Spleen (tissue), 13 donors: ENCODE measurements at places on chromosomes 5 and 9. TPM values are rescaled to one million over a fixed set of nuclear protein-coding genes. Genes with fewer than 3 reads are reported as not detected.

The EQTN gene
- not detected for total RNA-seq

The DND1 gene
- total RNA-seq = 2.8 TPM

The NINJ1 gene
- total RNA-seq = 75.0 TPM

The TMEM161B gene
- total RNA-seq = 24.5 TPM

The NUDT12 gene
- total RNA-seq = 4.5 TPM

DNA sequence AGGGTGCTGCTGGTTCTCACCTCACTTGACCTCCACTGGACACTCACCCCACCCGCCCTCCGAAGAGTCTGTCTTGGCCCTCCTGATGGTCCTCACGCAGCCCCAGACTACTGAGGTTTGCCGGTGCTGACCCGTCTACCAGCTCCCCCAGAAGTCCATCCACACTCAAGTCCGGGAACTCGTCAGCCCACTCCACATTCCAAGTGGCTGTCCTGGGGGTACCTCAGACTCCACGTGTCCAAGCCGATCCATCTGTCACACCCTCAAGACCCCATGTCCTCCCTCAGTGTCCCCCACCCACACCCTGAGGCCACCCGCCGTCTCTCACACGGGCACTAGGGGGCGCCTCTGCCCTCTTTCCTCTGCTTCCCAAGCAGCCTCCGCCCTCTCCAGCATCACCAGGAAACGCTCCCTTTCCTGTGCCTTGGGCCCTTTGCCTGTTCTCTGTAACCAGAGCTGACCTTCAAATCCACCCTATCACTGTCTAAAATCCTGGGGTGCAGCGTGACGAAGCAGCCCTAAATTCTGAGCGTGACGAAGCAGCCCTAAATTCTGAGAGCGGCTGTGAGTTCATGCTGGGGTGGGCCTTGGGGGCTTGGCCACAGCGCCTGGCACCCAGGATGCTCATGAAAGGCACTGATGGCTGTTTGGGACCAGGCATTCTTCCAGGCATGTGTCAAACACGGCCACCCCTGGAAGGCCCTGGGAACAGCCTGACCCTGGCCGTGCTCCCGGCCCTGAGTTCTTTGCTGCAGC lies 95.7 kb downstream of the KCNT1 start:
- DNase-seq = no peak

DNA sequence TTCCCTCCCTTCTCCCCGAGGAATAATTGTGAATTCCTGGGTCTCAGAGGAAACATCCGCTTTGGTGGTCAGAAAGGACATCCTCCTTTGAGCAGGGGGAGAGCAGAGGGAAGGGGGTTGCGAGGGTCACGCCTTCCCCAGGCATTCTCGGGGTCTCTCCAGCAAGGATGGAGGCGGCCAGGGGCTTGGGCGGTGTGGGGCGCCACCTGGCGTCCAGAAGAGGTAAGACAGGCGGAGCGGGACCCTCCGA lies 129.1 kb downstream of the KCNIP1 start:
- DNase-seq = peak; percentile 87

GRCh38 chr9:129442803-129443511 lies 177.9 kb downstream of the C9orf50 start:
- DNase-seq = no peak

- no peak for DNase-seq
Observed at GRCh38 chr5:76787237-76787636, 31.6 kb upstream of the F2RL1 start.

DNA sequence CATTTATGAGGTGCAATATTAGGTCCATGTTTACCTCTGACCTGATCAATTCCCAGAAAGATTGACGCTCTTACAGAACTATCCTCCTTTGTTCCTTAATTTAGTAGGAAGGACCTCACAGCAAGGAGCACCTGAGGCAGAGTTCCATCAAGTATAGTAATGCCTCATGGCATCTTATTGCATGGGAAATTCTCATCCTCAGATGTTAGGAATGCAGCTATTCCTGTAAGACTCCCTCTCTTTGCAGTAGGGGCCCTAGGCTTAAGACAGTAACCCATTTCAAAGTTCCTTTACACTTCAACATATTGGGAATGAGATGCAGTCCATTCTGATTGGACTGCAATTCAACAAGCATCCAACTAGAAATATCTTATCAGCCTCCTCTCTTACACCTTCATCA lies 69.8 kb downstream of the SLCO4C1 start:
- DNase-seq = no peak

GRCh38 chr5:103908336-103909080 lies 345.9 kb upstream of the NUDT12 start:
- no peak for DNase-seq

GRCh38 chr9:37410969-37411785 lies 11.3 kb upstream of the GRHPR start:
- peak; percentile 68 for DNase-seq

- DNase-seq = no peak
Observed at GRCh38 chr9:77435688-77436087, 212.4 kb downstream of the GNA14 start.

DNA sequence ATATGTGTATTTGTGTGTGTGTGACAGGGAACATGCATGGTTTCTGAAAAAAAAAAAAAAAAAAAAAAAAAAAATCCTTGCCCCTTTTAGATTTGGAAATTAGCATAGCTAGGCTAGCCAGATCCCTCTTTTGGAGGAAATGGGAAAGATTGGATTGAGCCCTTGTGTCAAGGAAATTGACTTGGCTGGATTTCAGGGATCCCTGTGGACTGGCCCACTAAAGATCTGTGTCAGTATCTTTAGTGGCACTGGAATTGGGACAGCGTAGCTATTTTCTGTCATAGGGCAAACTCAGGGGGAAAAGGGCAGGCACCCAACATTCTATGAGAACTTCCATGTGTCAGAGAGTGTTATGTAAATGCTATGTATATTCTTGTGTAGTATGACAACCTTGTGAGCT lies 35.4 kb downstream of the SH3GL2 start:
- DNase-seq = no peak

- no peak for DNase-seq
Observed at GRCh38 chr9:127263664-127264063, 910 bp upstream of the GARNL3 start.

GRCh38 chr5:53029608-53030007 lies 40.5 kb downstream of the ITGA2 start:
- DNase-seq = no peak

GRCh38 chr9:116323571-116323970 lies 170.0 kb downstream of the PAPPA start:
- DNase-seq = no peak

DNA sequence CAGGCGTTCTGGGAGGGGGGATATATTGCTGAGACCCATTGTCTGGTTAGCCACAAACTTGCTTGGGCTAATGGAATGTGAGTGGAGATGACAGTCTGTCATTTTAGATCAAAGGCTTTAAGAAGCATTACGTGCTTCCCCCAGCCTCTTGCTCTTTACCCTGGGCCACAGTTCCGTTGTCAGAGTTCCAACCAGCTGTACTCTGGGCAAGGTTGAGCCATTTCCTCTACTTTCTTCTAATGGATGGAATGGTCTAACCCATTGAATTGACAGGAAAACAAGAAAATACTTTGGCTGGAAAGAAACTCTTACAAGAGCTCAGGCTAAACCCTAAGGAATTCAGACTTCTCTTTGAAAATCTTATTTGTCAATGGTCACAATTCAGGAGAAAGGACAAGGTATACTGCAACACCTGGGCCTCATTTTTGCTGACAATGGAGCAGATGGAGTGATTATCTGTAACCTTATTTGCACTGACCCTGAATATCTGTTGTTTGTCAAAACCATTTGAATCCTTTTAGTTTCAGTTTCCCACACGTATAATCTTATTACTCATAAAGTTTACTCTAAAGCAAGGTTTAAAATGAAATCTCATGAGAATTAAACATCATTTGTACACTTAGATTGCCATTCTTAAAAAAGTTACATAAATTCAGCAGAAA lies 231.4 kb downstream of the PDE4D start:
- no peak for DNase-seq

DNA sequence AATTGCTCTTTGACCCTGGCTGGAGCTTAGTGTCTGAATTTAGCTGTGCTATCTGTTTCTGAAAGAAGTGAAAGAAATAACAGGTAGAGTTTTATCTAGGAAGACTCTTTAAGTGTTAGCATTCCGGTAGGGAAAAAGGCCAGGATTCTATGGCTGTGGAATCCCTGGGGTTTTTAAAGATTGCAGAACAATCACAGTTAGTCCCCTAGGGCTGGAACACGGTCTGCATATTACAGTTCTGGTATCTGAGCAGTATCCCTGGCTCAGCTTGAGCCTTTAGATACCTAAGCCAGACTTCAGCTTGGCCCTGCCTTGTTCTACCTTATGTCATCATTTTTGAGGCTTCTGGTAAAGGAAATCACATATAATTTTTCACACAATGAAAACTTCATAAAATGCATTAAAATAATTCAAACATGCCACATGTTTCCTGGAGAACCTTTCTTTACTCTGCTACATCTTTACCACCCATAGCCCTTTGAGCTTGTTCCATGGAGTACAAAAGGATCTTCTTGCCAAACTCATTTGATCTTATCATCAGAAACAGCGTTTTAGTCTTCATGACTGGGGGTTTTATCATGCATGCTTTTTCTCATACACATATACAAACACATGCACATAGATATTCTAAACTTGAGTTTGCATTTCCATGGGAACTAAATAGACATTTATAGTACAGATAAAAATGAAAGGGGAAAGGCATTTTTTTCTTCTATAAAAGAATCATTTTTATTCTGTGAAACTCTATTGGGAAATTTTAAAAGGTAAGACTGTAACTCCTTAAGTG lies 410.8 kb downstream of the CETN3 start:
- no peak for DNase-seq

DNA sequence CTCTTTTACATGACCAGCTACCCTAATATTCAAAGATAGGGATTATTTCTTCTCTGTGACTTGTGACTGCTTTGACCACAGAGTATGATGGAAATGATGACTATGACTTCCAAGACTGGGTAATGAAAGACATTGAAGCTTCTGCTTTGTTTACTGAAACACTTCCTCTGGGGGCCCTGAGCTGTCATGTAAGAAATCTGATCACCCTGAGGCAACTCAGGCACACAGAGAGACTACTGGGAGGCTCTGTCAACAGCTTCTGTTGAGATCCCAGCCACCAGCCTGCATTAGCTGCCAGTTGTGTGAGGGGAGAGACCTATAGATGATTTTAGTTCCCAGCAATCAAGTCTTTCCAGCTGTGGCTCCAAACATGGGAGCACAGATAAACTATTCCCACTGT lies 76.5 kb downstream of the KCTD16 start:
- no peak for DNase-seq

GRCh38 chr9:112445196-112445595 lies 41.4 kb upstream of the KIAA1958 start:
- DNase-seq = no peak

GRCh38 chr9:117987945-117988344 lies 283.7 kb downstream of the TLR4 start:
- no peak for DNase-seq

DNA sequence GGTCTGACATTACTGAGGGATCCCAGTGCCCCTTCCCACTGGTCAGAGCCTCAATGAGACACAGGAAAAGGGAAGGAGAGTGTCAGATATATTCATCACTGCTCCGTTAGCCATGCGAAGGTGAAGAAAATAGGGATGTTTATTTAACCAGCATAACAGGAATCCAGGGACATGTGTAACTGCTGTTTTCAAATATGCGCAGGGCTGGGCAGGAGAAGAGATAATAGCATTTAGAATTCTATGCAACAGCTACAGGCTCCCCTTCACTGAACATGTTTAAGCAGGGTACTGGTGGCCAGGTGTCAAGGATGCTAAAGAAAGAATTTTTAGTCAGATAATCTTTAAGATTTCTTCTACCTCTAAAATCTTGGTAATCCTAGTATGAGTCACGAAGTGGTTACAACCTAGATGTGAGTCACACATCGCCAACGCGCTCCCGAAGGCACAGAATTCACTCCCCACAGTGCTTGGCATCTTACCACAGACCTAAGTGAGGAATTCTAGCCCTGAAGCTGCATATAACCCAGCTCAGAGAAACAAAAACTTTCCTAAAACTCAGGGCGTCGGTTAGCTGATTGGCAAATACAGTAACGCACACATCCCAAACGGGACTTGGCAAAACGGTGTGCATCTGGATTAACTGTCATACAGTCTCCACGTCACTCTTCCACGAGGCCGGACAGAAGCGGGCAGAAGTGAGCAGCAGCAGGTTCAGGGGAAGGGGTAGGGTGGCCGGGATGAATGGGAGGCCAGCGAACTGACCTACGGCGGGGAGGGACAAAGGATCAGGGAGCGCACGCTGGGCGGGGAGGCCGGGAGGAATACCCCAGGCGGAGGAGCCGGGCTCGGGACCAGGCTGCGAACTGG lies 1.1 kb downstream of the CTNNAL1 start:
- DNase-seq = no peak

DNA sequence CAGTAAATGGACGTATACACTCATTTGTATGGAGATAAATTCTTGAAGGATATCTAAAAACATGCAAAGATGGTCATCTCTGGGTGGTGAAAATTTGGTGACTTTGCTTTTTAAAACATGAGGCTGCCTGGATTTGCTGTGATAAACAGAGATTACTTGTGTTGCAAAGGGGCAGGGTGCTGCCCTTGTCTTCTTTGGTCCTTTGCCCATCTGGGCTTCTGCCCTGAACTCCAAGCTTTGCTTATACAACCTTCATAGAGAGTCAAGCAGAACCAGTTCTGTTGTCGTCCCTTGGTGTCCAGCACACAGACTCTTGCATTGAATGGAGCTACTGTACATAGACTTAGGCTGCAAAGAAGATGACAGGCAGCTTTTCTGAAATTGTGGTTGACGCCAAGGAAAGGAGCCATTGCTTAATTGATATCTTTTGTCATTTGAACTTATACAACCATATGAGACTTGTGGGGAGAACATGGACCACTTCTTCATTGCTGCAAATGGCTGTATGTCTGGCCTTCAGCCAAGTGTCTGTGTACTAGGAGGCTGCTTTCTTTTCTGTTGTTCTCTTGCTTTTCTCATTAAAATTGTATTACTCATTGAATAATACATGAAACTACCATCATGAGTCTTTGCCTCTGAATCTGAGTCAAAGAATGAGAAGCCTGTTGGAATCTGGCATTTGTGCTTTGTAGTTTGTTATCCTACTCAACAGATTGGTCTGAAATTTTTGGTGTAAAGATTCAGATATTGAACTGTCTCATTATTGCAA lies 152.5 kb downstream of the DMRT2 start:
- no peak for DNase-seq

DNA sequence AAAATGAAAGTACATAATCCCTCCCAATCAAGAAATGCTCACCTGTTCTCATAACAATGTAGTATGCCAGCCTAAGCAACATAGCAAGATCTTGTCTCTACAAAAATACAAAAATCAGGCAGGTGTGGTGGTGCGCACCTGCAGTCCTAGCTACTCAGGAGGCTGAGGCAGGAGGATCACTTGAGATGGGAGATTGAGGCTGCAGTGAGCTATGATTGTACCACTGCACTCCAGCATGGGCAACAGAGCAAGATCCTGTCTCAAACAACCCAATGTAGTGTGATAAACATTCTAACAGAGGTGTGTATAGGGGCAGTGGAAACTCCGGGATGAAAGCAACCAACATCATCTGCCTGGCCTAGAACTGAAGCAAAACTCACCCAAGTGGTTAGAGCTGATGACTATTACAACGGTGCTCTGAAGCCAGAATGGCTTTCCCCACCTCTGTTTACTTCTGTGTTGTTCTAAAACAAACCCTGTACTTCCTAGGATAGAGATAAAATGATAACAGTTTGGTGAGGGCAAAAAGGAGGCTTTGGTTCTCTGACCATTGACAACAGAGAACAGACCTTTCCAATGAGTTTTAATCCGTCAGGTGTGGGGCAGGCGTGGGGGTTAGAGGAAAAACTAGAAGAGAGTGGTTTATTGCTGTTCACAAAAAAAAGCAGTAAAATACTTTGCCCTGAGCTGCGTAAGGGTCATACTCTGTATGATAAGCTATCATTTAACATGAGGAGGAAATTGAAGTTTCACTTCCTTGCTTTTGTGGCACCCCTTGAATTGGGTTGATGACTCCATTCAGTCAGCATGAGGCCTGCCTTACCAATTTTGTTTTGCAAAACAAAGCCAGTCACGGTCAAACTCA lies 18.9 kb downstream of the WNT8A start:
- DNase-seq = no peak
